ENCODE measurements at places on chromosomes 2 and 18.

DNA sequence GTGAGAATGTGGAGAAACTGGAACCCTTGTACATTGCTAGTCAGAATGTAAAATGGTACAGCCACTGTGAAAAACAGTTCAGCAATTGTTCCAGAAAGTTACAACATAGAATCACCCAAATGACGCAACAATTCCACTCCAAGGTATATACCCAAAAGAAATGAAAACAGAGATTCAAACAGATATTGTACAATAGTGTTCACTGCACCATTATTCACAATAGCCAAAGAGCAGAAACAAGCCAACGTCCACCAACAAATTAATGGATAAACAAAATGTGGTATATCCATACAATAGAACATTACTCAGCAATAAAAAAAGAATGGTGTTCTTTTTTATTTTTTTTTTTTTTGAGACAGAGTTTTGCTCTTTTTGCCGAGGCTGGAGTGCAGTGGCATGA, 10.9 kb downstream of the CLASP1 start:
- DNase-seq: no peak

- no peak for DNase-seq
These were observed 48.7 kb upstream of the FZD7 start for GRCh38 chr2:201984800-201985525.

GRCh38 chr2:105885456-105885855, 140.7 kb downstream of the NCK2 start:
- no peak for DNase-seq

DNA sequence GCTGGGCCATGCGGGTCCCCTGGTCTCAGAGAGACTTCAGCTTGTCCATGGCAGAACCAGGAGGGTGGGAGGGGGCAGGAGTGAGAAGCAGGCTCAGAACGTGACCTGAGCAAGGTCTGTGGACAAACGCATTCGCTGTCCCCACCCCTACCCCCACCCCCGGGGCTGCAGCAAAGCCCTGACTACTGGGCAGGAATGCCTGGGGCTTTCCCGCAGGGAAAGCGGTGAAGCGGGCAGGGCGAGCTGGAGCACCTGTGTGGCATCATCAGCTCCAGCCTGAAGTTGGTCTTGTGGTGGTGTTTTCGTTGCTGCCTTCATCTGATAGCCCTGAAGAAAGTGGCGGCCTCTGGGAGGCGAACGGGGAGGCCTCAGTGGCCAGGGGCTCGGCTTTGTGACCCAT, 26.1 kb upstream of the ALKAL2 start:
- DNase-seq: no peak

GRCh38 chr18:9055626-9056025, 46.9 kb upstream of the NDUFV2 start:
- DNase-seq: no peak

DNA sequence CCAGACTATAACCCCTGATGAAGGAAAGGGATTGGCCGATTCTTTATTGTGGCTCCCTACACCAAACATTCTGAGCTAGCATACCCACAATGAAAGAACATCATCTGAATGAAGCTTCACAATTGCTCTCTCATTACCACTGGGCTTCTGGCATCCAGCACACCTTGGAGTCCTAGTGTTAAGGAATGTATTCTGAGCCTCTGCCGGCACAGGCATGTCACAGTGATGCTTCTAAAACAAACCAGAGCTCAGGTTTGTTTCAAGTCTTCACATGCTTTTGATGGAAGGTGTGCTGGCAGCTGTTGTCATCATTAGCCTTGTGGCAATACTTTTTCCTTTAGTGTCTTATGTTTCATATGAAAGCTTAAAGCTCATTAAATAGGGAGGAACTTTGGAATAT, 76.3 kb upstream of the RBBP8 start:
- no peak for DNase-seq

DNA sequence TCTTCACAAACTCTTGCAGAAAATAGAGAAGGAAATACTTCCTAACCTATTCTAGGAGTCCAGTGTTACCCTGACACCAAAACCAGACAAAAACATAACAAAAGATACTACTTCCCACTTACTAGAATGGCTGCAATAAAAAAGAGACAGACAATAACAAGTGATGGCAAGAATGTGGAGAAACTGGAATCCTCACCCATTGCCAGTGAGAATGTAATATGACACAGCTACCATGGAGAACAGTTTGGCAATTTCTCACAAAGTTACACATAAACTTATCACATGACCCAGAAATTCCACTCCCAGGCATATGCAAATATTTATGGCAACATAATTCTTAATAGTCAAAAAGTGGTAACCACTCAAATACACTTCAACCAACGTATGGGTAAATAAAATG, 209.8 kb upstream of the CTAGE1 start:
- DNase-seq: no peak

- DNase-seq: peak; percentile 30
These were observed 27.7 kb upstream of the NFATC1 start for GRCh38 chr18:79367989-79368388.

GRCh38 chr2:125175415-125175814, 1150.3 kb downstream of the CNTNAP5 start:
- no peak for DNase-seq

GRCh38 chr18:24499814-24500213, 39.4 kb downstream of the HRH4 start:
- DNase-seq: peak; percentile 50

DNA sequence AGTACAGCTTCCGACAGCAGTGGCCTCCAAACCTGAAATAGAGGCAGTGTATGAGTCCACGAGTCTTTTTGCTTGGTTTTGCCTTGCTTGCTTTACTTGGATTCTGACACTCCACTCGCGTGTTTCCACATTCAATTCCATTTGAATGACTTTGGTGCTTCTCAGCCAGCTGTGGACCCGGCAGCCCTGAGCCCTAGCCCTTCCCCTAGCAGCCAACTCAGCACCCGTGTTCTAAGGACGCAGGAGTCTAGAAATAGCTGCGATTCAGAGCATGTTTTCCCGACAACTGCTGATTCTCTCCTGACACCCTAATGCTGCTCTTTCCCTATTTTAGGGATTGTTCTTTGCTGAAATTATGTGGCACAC, 20.6 kb downstream of the LRRFIP1 start:
- no peak for DNase-seq

GRCh38 chr2:142754182-142754581, 123.3 kb upstream of the KYNU start:
- DNase-seq: no peak

GRCh38 chr2:127155947-127156346, 49.0 kb upstream of the BIN1 start:
- peak; percentile 26 for DNase-seq

DNA sequence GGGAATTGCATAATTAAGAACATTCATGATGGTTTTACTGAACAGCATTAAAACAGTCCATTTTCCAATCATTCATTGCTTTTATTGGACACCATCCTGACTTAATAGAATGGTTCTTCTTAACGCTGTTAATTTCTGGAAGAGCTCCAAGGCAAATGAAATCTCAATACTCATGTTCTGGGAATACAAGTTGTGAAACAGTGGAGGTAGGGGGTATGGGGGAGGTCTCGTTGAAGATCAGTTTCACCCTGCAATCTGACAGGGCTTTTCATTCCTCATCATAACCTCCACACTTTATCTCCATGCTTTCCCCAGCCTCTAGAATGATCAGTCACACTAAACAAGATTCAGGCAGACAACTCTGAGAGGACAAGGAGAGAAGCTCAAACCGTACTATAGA, 113.6 kb downstream of the ETAA1 start:
- DNase-seq: peak; percentile 42

Data from IMR-90 (cell line).